Left ventricle myocardium superior (tissue), 1 donor: ENCODE measurements at places on chromosomes 6 and 20.
A peak's percentile ranks its signal among the peaks of the same experiment; 100 is the strongest.

- DNase-seq = no peak
Measured at GRCh38 chr20:46111028-46111835, 6.9 kb upstream of the CD40 start.

GRCh38 chr6:73314577-73315492, 39.2 kb downstream of the DPPA5 start:
- no peak for DNase-seq

DNA sequence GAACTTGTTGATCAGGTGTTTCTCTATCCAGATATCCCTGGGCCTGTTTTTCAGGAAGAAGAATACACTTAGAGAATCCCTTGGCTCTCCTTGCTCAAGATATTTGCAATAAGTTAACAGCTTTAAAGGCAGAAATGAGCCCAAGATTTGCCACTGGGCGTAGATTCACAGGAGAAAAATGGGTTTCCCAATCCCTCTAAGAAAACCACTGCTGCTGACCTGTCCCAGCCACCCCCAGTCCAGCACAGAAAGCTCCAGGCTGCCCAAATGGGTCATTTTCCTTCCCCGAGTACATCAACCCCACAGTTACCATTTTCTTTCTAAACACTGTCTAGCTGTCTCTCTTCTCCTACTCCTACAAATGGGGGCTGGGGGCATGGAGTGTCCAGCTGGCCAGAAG, 67.3 kb downstream of the ANKRD60 start:
- no peak for DNase-seq

GRCh38 chr6:72987301-72987700, 238.0 kb downstream of the KHDC1L start:
- no peak for DNase-seq

GRCh38 chr6:48048451-48049146, 62.4 kb downstream of the PTCHD4 start:
- no peak for DNase-seq

GRCh38 chr20:52049001-52049731, 142.4 kb downstream of the ZFP64 start:
- no peak for DNase-seq

DNA sequence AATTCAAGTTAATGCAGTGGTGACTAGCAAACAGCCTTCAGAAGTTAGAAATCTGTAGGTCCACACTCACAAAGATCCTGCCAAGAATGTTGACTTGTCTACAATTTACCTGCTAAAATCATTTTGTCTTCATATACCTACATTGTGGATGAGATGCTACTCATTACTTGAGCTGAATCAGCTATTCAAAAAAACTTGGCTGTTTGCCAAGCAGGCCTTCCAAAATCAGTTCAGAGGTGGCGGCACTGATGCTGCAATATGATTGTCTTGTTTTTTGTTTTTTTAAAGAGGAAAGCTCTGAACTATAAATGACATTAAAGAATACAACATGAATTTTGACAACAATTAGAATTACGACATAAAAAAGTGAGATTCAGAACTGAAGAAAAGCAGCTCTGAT, 354.7 kb upstream of the KHDRBS2 start:
- no peak for DNase-seq

DNA sequence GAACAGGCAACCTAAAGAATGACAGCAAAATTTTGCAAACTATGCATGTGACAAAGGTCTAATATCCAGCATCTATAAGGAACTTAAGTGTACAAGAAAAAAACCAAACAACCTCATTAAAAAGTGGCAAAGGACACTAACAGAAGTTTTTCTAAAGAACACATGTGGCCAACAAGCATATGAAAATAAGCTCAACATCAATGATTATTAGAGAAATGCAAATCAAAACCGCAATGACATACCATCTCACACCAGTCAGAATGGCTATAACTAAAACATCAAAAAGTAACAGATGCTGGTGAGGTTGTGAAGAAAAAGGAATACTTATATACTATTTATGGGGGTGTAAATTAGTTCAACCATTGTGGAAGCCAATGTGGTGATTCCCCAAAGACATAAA, 5.5 kb downstream of the RFPL4B start:
- DNase-seq = no peak

GRCh38 chr6:43334466-43335095, 26.0 kb upstream of the CRIP3 start:
- DNase-seq = no peak

DNA sequence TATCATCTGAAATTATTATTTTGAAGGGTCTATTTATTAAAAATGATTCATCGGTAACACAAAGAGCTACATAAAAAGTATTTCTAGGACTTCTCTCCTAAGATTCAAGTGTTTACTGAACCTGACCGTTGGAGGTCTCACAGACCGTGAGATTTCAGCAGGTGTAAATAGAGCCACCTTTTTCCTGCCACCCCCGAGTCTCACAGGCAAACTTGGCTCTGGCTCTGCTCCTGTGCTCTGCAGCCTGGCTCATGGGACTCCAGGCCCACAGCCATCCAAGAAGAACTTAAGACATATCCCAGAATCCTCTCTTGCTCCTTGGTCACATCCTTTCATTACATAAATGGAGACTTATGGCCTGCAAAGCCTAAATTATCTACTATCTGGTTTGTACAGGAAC, 67.8 kb upstream of the AGPAT4 start:
- DNase-seq = no peak

DNA sequence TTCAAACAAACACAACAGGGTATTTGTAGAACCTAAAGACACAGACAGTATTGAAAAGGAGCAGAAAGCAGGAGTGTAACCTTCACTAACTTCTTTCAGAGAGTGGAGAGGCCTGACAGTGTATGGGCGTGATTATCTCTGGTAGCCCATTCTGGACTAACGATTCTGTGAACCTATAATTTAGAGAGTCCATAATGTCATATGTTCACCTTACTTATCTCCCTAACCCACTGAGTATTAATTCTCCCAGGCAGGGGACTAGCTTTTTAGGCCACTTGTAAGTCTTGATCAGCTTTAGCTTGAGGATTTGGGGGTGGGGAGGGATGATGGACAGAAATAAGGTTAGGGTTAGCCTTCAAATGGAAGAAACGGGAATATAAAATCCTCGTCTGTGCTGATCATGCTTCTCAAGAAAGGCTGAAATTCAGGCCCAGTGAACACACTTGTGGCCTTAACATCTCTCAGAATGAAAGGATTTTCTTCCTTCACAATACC, 2.8 kb upstream of the PARD6B start:
- DNase-seq = no peak

DNA sequence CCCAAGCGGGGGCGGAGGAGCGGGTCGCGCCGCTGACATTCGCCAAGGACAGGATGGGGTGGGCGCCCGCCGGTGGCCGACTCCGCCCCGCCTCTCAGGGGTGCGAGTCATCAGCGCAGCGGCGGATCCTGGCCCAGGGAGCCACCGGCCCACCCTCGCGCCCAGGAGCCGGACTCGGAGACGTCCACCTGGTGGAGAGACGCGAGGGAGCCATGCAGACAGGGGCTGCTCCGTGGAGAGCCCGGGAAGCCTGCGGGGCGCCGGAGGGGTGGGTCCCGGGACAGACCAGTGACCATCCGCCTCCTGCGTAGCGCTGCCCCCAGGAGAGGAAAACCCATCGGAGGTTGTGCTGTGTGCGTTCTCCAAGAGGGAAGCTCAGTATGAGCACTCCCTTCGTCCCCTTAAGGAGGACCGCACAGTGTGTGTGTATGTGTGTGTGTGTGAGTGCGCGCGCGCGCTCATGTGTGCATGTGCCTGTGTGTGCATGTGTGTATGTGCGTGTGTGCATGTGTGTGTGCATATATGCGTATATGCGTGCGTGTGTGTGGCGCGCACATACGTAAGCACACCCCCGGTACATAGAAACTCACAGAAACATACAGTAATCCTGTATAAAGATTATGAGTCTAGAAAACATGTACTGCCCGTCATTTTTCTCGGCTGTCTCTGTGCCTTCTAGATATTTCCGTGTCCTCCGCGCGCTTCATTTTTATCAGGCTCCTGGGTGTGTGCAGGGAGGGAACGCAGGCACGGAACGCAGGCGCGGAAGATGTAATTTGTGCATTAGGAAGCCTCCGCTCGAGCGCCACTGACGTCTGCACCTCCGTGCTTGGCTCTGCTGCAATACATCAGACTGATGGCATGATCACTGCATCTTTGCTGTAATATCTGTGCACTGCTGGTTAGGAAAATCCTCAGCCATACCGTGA, 158.9 kb downstream of the TBXT start:
- peak; percentile 59 for DNase-seq

DNA sequence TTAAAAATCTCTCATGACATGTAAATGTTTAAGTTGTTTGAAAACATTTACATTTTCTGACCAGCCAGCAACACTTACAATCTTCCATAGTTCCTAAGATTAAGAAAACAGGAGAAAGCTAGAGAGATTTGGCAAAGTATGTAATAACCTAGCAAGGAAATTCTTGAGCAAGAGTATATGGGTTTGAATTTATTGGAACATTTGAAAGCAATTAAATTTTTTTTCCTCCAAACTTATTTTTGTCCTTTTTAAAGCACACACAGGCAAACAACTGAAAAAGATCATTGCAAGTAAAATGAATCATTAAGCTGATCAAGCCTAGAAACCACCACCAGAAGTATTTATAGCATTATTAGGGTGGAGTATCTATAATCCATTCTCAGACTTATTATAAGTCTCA, 20.1 kb upstream of the ZNF217 start:
- DNase-seq = no peak

- DNase-seq = no peak
Measured at GRCh38 chr20:6562111-6562510, 205.4 kb upstream of the BMP2 start.

DNA sequence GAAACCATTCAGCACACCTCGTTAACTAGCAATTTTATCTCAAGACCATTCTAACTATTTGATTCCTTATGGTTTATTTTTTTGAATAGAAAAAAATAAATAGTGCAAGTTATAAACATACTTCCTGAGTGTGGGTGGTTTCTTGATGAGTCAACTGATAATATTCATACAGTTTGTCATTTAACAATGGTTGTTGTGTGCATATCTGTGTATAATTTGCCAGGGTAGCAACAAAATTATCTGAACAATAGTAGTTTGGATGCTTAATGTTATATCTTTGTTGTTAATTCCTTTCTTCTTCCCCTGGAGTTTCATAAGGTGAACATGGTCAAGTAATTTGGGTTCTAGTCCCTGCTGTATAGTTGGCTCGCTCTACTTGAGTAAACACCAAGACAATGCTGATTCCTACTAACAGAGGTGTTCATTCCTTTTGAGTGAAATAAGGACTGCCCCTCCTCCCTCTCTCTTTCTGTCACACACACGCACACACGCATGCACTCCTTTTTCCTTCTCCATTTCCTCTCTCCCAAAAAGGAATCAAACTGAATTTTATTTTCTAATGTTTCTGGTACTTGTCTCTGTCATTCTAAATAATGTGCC, 938.1 kb upstream of the EPHA7 start:
- no peak for DNase-seq

GRCh38 chr6:128954308-128955043, 71.5 kb downstream of the LAMA2 start:
- DNase-seq = no peak

DNA sequence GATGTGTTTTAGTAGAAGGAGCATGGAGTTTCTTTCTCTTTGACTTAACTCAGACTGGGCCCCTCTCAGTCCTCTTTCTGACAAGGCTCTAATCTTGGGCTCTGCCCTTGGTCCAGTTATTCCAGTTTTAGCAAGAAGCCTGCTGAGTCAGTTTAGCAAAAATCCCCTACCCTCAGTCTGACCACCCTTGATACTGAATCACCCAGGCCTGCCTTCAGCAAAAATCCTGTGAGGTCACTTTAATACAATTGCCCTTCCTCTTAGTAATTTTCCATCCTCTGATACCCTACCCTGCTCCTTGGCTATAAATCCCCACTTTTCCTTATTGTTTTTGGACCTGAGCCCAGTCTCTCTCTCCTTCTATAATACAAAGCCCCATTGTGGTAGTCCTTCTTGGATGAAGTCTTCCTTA, 326.7 kb upstream of the NOX3 start:
- DNase-seq = no peak

DNA sequence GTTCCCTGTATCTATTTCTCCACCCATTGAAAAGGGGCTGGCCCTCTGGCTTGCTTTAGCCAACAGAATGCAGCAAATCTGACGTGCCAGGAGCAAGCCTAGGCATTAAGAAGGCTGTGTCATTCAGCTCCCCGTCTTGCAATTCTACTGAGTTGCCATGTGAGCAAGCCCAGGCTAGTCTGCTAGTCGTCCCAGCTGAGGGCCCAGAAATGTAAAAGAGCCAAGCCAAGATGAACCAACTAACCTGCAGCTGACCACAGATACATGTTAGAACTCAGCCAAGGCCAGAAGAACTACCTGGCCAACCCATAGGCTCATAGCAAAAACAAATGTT, 30.1 kb downstream of the PREP start:
- no peak for DNase-seq

GRCh38 chr6:144778773-144779492, 493.8 kb downstream of the UTRN start:
- DNase-seq = no peak

DNA sequence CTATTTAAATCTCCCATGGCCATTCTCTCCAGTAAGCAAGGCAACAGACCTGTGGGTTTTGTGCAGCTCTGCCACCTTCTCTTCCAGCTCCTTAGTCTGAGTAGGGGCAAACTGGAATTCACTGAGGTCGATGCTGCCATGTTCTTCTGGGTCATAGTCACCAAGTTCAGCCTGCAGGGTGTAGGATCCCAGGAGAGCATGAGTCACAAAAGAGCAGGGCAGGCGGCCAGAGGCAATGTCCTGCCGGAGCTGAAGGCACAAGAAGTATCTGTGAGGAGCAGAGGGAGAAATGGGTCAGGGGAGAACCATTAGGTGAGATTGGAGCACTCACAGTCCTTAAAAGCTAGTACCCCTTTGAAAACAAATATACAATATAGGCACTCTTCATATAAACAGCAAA, 73.7 kb downstream of the SMLR1 start:
- DNase-seq = peak; percentile 66

DNA sequence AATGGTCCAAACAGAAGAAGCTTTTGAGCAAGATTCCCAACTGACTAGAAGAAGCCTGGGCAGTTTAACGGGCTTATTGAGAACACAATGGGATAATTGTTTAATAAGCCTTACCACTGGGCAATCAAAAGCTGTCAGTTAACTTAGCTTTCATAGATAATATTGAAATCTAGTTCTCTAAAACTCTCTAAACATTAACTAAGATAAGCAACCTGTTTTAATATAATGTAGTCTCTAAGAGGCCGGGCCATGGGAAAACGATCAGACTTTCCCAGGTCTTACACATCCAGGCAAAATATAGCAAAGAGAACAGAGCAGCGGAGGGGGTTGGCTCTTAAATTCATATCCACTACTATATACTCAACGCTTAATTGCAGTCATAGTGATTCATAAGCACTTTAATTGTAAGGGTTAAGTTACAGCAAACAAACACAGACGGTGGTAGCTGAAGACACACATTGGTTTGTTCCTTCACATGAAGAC, 128.0 kb upstream of the FAM83B start:
- DNase-seq = no peak

GRCh38 chr6:30759575-30760239, 15.4 kb upstream of the IER3 start:
- DNase-seq = no peak

GRCh38 chr20:58277107-58277506, 32.4 kb upstream of the RAB22A start:
- no peak for DNase-seq
